ENCODE measurements at places on chromosomes 6 and 20.

DNA sequence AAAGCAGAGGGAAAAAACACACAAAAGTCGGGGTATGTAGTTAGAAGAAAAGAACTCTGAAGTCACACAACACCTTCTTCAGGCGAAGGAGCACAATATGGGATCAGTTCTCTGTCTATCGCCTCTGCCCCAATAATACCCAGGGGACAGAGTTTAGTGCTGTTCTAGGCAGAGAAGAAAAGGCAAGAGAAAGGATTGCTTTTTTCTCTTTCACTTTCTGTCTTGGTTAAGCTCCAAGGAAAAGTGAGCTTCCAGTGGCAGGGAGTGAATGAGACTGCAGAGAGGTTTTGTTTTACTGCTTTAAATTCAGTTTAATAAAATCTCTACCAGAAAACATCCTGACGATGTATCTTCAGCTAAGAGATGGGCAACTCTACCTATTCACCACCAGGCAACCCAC lies 86.6 kb upstream of the STXBP5 start:
- no peak for DNase-seq

DNA sequence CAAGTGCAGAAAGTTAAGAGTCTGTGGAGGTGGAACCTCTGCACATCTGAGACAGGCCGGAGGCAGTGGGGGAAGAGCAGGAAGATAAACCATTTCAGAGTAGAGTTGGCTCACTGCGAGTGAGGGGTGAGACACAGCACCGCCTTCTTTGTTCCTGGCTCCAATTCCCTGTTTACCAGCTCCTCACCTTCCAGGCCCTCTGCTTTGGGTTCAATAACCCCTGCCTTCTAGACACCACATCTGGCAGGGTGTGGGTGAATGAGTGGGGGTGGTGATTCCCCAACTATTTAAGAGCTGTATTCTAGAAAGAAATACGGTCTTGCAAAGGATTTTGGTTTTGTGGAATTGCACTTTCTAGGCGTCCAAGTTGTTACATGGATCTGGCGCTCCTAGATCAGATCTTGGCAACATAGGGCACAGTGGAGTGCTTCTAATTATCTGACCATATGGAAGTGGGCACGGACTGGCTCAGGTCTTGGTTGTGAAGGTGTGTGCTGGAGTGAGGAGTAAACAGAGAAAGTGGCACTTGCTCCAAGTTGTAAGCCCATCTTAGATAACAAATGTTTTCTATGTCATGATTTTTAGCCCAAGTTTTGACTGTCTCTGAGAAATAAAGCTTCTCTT lies 141.6 kb upstream of the NRN1 start:
- no peak for DNase-seq

DNA sequence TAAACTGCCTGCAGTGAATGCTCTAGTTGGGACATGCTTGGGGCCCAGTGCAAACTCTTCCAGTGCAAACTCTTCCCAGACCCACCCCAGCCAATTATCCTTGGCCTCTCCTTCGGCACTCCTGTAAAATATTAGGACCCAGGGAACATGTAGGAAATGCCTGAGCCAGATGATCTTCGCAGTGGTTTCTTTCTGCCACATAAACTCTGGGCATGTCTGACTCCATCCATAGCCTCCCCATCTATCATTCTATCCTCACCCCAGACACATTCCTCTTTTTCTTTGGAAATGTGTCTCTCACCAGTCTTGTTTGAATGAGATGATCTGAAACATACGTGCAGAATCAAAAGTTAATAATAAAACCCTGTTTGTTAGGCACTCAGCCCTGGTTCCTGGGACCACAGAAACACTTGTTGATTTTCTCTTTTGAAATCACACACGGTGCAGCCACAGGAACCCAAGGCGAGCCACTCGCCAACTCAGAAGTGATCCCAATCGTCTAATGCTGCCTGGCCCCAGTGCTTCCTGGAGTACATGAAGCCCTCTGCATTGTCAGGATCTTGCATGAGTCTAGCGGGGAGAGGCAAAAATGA lies 108.9 kb upstream of the CST7 start:
- DNase-seq = no peak

DNA sequence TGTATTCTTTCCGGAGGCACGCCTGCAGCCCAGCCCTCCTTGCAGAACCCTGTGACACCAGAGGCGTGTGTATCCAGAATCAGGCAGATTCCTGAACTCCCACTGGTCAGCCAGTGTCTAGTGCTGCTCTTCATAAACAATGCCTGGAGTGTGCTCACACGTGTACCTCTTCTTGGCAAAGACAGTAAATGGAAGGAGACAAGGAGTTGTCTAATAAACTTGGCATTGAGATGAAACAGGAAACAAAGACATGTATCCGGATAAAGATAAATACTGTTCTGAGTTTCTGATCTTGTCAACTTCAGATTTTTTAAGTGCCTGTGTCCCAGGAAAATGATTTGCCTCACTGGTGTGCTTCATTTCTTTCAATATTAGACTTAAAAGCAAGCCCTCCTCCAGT lies 1.7 kb downstream of the RPS6KA2 start:
- DNase-seq = no peak

GRCh38 chr20:7760247-7761031 lies 179.8 kb downstream of the HAO1 start:
- DNase-seq = no peak

DNA sequence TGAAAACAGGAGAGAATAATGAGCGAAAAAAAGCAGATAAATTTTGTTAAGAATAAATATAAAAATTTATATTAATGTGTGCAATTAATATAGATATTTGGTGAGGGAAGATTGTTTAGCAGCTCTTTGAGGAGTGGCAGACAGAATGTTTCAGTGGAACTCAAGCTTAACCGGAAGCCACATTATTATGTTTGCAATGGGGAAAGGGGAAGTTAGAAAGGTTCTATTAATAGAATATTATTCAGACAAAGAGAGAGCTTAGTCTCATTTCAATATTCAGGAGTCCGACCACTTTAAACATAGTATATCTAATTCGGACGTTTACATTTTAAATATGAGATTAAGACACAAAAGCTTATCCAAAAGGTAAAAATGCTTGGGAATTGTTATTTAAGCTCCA lies 81.6 kb upstream of the KHDRBS2 start:
- DNase-seq = no peak

DNA sequence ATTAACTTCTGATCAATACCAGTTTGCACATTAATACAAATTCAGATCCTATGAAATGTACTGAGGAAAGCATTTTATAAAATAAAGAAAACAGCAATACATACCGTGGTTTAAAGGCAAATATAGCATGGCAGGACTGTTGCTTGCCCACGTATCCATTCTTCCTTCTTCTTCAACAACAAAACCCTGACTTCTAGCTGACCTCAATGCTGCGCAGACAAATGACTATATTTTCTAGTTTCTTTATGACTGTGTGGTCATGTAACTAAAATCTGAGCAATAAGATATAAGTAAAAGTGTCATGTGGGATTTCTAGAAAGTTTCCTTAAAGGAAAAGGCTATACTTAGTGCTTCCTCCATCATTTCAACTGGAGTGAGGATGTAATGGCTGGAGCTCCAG lies 85.0 kb downstream of the CDC40 start:
- DNase-seq = no peak

DNA sequence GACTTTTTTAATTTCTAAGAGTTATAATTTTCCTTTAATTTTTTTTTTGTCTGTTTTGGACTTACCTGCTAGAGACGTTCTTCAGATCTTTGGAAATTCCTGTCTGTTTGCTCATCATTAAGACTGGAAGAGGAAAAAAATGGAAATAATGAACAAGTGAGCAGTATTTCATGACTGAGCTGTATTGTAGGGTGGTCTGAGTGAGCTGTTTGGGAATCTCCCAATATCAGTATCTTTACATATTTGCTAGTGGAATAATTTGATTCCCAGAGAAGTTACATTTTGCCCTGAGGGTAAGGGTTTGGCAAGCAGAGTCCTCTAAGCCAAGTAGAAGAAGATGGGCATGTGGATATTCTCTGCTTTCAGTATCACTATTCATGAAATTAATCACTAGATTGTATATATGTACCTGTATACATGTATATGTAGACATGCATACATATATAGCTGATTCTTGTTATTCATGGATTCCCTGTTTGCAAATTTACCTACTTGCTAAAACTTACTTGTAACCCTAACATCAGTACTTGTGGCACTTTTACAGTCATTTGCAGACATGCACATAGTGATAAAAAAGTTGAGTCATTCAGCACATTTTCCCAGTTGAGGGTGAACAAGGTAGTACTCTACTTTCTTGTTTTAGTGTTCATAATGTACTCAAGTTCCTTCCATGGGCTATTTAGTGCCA lies 13.5 kb downstream of the ZC2HC1B start:
- no peak for DNase-seq

DNA sequence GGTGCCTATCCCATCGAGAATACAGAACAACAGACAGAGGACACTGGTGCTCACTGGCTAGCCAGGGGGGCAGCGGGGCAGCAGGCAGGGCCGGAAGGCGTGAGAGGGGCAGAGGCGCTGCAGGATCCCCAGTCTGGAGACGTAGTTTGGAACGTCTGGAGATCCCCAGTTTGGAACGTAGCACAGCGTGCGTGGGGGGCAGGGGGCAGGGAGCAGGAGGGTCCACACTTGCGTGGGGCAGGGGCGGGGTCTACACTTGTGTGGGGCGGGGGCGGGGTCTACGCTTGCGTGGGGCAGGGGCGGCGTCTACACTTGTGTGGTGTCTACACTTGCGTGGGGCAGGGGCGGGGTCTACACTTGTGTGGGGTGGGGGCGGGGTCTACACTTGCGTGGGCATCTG lies 107.2 kb downstream of the DACT2 start:
- no peak for DNase-seq

GRCh38 chr6:39425346-39426072 lies 103.0 kb upstream of the KCNK16 start:
- no peak for DNase-seq

DNA sequence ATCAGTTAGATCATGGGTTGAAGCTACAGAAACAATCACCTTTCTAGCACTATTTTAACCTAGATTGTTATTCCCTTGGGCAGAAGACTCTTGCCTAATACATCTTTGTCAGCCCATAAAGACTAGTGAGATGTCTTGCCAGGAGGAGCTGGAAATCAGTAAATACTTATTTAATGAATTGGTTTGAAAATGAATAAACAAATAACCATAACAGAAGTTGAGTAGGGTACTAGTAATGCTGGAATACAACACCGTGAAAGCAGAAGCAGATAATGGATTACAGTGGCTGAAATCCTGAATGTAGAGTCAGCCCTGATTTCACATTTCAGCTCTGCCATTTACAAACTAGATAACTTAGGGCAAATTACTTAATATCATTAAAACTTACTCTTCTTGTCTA lies 236.1 kb downstream of the PACRG start:
- DNase-seq = no peak

DNA sequence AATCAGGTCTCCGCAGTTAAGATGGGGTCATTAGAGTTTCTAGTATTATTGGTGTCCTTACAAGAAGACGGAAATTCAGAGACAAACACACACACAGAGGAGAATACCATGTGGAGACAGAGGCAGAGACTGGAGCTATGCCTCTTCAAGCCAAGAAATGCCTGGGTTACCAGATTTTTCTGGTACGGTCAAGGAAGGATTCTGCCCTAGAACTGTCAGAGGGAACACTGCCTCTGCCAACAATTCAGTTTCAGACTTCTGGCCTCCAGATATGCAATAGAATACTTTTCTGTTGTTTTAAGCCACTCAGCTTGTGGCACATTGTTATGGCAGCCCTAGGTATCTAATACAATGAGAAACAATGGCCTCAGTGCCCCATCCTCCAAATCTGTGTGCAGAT lies 18.9 kb downstream of the TRMT6 start:
- no peak for DNase-seq

DNA sequence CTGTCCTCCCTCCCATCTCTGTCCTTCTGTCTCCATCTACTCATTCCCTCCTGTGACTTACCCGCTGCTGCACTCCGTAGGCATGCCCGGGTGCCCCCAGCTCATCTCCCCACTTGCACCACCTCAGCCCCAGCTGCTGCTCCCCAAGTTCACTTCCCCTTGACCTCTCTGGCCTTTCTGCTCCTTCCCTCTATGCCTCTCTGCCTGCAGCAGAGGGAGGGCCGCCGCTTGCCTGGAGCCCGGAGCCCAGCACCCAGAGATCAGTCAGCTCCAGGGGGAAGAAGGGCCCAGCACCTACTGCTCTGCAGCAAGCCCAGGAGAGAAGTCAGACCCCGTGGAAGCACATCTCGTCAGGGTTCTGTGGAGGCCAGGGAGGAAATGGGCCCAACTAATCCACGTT lies 97.4 kb downstream of the LRFN2 start:
- DNase-seq = no peak

DNA sequence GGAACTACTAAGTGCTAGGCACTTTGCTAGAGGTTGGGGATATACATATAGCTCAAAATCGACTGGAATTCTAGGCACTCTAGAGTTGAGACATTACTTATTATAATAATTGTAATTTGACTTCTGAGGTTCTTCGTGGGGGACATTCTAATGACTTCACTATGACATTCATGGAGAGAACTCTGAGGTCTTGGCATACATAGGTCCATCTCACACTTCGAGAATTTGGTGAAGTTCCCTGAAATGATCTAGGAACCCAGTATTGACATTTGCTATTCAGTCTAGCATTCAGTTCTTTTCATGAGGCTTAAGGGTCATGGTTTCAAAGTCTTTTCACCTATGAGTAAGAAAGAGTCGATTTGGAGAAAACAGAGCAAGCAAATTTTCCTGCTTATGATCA lies 446.6 kb upstream of the JAG1 start:
- no peak for DNase-seq

- DNase-seq = no peak
Measured at GRCh38 chr20:46218656-46219055, 89.6 kb downstream of the CDH22 start.

GRCh38 chr20:58512808-58513552 lies 2.2 kb downstream of the APCDD1L start:
- no peak for DNase-seq

DNA sequence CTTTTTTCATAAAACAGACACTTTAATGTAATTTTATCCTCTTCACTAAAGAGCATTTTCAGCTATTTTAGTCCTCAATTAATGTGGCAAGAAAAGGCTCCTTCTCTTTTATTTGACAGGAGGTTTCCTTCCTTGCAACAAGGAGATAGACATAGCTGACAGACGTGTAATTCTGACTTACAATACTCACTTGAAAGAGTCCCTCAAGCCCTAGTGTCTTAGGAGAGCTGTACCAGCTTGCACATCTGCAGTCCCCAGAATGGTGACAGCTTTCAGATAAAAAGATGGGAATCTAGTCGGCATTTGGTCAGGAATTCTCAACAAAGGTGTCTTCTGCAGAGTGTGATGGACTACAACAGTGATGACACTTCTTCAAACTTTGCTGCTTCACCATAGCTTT lies 603.7 kb upstream of the PTCHD4 start:
- no peak for DNase-seq

DNA sequence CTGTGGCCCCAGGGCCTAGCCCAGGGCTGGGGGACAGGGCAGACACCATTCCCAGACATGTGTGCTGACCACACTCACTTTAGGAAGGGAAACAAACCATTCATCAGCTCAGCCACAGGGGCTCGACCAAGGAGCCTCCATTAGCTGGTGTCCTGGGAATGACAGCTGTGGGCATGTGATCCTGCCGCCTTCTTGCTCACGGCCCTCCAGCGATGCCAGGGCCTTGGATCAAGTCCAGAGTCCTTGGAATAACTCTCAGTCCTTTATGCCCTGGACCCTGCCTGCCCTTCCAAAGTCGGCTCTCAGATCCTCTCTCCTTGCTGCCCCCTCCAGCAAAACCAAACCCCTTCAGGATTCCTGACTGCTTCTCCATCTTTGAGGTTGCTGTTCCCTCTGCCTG lies 165.0 kb upstream of the RNF24 start:
- DNase-seq = no peak

Measured in stimulated activated CD8-positive, alpha-beta memory T cell treated with anti-CD3 and anti-CD28 coated beads, Interleukin-7, amount 100 ng/mL, for 1 hour (primary cell).